ENCODE measurements at places on chromosomes 12 and 14.

DNA sequence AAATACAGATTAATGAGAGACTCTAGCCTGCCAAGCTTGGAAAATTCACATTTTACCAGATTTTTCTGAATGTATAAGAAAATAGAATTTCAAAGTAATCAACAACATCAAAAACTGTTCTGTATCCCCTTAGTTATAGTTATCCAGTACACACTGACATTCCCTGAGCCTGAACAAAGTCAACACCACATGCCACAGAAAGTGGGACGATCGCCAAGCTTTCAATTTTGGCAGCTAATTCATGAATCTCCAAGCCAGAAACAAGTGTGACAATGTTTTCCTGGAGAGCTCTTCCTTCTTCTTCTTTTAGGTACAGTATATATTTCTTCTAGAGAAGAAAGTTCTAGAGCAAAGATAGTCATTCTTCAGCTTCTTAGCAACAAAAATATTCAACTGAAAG is 290.2 kb downstream of the PRKD1 start:
- DNase-seq, result no peak

- no peak for DNase-seq
Measured at GRCh38 chr12:116540622-116541152, 18.5 kb upstream of the MAP1LC3B2 start.

DNA sequence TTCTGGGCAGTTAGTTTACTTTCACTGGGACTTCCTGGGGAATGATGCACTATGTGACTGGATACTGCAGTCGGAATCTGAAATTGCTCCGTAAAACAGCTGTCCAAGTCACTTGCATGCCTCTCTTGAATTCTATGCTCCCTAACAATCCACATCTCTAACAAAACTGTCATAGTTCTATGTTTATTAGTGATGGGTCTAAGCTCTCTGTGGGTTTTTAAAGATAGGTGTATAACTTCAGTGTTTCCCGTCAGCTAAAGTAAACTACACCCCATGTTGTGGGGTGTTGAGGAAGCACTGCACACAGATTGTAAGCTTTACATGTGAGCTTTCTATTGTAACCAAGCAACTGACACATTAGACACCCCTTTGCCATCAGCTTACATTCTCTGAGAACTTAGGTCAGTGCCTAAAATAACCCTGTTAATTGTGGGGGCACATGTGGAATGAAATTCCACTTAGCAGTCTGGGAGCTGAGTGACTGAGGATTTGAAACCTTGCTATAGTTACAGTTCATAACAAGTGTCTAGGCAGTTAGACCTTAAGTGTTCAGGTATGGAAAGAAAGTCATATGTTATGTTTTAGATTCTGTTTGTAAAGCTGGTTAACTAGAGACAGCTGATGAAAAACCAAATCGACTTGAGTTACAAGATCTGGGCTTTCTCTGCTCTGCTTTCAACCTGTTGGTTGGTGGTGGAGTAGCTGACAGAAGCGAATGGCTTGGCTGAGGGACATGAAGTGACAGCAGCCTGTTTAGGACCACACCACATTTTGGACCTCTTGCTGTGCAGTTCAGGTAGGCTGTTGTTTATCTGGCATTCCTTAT is 165.7 kb downstream of the AKAP6 start:
- DNase-seq, result no peak

GRCh38 chr14:21768116-21768874 is 94.7 kb upstream of the OR4E1 start:
- no peak for DNase-seq

DNA sequence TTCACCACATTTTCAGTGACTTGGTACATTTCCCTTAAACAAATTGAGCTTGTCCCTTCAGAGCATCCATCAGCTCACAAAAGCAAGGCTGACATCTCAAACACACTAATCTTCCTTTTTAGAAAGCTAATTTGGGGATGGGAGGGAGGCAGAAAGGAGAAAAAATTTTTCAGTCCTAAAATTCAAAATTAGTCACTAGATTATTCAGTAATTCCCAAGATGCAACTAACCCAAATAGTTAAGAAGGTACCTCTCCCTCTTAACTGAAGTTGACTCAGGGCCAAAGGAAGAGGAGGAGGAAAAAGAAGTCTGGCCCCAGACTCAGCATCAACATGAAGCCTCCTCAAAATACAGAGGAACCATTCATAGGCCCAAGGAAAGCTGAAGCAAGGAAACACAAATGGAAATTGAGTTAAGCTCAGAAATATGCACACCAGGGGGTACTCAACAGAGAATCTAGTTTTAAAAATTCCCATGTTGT is 21.7 kb downstream of the CBX5 start:
- DNase-seq, result no peak

- no peak for DNase-seq
Measured at GRCh38 chr12:131959641-131960589, 10.2 kb downstream of the EP400 start.

- DNase-seq, result no peak
Measured at GRCh38 chr12:23536293-23536692, 413.2 kb downstream of the SOX5 start.

DNA sequence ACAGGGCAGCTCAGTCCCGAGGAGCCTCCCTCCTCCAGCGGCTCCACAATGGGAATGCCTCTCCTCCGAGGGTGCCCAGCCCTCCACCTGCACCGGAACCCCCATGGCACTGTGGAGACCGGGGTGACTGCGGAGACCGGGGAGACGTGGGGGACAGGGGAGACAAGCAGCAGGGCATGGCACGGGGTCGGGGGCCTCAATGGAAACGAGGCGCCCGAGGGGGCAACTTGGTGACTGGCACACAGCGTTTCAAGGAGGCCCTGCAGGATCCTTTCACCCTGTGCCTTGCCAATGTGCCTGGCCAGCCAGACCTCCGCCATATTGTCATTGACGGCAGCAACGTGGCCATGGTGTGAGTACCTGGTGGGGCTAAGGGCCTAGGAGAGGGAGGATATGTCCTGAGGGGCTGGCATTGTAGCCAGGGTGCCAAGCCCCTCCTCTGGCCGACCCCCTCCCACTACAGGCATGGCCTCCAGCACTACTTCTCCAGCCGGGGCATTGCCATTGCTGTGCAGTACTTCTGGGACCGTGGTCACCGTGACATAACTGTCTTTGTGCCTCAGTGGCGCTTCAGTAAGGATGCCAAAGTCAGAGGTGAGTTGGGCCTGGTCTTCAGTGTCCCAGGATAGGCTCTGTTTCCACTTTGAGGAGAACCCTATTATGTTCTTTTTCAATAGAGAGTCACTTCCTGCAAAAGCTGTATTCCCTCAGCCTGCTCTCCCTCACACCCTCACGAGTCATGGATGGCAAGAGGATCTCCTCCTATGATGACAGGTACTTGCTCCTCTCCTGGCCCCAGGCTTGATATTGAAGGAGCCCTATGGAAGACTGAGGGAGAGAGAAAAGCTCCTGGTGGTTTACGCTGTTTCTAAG is 2.7 kb downstream of the KHNYN start:
- DNase-seq, result no peak

DNA sequence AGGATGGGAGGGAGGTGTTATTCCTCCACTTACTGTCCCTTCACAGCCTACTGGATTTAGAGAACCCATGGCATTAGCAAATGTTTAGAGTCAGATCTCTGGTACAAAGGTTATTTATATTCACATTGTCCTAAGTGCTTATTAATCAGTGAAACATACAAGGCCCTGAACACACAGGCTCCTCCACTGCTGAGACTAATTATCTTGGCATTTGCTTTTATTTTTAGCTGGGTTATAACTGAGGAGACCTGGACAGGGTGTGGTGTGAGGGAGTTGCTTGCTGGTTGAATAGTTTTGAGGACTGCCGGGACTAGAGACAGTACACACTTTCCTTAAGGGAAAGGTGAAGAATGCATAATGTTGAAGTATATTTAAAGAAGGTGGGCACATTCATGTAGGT is 77.5 kb downstream of the FIGNL2 start:
- no peak for DNase-seq

- no peak for DNase-seq
Measured at GRCh38 chr12:13992585-13992984, 11.2 kb upstream of the GRIN2B start.

GRCh38 chr12:93938317-93938716 is 210.1 kb upstream of the PLXNC1 start:
- DNase-seq, result no peak

GRCh38 chr12:69765515-69765914 is 26.9 kb downstream of the RAB3IP start:
- no peak for DNase-seq

Data from activated naive CD4-positive, alpha-beta T cell (primary cell).